Breast epithelium (tissue), 4 donors: ENCODE measurements at places on chromosomes 7 and 10. TPM values are rescaled to one million over a fixed set of nuclear protein-coding genes. Genes with fewer than 3 reads are reported as not detected.

DNA sequence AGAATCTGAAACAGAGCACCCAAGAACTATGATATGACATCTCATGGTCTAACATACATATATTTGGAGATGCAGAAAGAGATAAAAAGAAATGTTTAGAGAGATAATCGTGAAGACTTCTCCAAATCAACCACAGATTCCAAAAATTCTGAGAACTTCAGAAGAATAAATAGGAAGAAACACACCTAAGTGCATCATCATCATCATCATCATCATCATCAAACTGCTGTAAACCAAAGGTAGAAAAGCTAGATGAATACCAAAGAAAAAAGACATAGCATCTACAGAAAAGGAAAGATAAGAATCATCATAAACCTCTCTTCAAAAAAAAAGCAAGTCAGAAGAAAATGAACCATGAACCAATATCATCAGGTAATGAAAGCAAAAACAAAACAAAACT is 124.2 kb downstream of the PPP1R3A start:
- DNase-seq: no peak

Gene NUTM2B
- total RNA-seq: 0.16 TPM

GRCh38 chr10:29730969-29731368 is 96.2 kb upstream of the SVIL start:
- no peak for DNase-seq

Gene CLCN1
- total RNA-seq: not detected

Gene LRIT1
- total RNA-seq: not detected

- DNase-seq: no peak
Measured at GRCh38 chr7:15131661-15132060, 229.1 kb upstream of the DGKB start.

GRCh38 chr7:45687721-45688120 is 113.6 kb downstream of the ADCY1 start:
- DNase-seq: no peak

Gene RUFY2
- total RNA-seq: 31.1 TPM

- no peak for DNase-seq
Measured at GRCh38 chr10:129210876-129211275, 256.2 kb upstream of the MGMT start.

- no peak for DNase-seq
Measured at GRCh38 chr7:124796771-124797170, 31.2 kb upstream of the GPR37 start.

DNA sequence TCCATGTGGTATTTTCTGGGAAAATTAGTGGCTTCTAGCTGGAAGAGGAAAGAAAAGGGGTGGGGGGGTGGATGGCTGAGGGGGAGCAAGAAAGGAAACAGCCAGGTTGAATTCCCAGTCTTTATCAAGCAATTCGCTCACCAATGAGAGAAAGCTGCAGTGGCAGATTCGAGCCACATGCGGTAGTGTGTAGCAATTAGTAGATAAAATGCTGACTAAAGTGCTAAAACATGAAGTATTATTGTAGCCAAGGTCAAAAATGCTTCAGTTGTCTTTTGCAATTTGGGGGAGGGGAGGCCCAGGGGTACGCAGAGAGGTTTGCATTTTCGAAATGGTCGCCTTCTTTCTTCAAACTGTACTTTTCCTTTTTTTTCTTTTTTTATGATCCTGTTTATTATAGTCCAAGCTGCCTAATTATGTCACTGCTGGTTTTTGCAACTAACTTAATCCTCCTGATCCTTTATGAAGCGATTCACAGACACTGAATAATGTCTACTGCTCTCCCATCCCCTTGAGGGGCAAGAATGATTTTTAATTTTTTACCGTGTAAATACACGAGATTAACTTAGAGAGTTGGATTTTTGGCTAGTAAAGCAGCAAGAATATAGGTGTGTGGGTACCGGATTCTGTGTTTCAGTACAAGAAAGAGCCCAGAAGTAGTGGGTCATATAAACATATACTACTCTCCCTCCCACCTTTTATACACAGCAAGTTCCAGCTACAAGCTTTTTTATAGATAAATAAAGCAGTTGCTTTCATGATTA is 3.6 kb upstream of the ARID5B start:
- DNase-seq: no peak

Gene VWA2
- 0.48 TPM for total RNA-seq

Gene CPN1
- not detected for total RNA-seq

Gene STOX1
- total RNA-seq: 9.8 TPM

DNA sequence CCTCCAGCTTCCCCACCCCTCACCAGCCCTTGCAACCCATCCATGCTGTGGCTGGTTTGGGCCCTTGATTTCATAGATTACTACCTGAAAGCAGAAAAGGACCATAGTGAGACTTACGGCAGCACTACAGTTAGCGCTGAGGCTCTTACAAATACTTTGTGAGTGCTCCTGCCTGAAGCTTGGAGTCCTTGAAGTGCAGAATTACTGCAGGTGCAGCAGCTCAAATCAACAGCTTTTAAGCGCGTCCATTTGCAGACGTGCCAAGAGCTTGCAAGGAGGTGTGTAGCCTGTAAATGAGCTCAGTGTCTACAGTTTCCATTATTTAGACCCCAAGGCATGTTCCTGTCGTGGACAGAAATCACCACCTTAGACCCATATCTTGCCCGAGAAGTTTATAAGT is 103.0 kb downstream of the CELF2 start:
- DNase-seq: no peak

Gene ZNF853
- 5.8 TPM for total RNA-seq

Gene LRMDA
- total RNA-seq: 17.1 TPM

DNA sequence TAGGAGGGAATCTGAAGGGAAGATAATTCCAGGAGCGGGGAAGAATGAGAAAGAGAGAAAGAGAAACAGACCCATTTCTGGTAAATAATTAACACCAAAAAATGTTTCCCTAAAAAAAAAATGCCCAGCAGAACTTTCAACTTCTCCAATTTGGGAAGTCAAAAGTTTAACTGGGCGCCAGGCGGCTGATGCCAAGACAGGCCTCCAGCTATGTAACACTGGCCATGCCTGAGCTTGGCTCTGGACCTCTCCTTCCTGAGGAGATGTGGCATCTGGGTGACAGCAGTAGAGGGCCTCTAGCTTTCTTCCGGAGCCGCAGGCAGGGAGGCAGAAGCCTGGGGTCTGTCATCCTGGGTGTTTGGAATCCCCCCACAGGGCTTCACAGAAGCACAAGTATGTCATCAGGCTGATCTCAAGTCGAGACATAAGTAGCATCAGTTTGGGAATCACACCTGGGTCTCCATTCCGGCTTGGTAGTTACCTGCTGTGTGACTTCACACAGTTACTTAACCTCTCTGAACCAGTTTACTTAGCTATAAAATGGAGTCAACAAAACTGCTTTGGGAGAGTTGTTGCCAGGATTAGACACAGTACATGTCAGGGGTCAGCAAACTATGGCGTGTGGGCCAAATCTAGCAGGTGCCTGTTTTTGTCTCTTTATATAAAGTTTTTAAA is 50.5 kb upstream of the TCF7L2 start:
- DNase-seq: no peak

- no peak for DNase-seq
Measured at GRCh38 chr10:35451151-35452016, 115.1 kb downstream of the CCNY start.

- no peak for DNase-seq
Measured at GRCh38 chr10:75295868-75296441, 60.2 kb upstream of the COMTD1 start.

DNA sequence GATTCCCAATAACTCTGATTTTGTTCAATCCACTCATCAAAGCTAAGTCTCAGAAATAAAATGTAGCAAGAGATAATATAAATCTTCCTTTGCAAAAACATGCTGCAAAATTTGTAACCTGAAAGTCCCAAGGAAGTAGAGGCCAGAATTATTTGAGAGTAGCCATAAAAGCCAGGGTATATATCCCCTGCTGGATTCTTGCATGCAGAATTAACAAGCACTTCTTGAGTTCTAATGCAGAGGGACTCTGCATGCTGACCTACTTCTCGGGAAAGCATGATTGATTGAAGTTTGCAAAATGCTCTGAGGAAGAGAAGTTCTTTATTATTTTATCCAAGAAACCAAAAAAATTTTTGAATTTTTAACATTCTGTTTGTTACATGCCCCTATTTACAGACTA is 121.6 kb downstream of the THSD7A start:
- DNase-seq: no peak

GRCh38 chr10:78802866-78803265 is 265.9 kb upstream of the ZMIZ1 start:
- no peak for DNase-seq

DNA sequence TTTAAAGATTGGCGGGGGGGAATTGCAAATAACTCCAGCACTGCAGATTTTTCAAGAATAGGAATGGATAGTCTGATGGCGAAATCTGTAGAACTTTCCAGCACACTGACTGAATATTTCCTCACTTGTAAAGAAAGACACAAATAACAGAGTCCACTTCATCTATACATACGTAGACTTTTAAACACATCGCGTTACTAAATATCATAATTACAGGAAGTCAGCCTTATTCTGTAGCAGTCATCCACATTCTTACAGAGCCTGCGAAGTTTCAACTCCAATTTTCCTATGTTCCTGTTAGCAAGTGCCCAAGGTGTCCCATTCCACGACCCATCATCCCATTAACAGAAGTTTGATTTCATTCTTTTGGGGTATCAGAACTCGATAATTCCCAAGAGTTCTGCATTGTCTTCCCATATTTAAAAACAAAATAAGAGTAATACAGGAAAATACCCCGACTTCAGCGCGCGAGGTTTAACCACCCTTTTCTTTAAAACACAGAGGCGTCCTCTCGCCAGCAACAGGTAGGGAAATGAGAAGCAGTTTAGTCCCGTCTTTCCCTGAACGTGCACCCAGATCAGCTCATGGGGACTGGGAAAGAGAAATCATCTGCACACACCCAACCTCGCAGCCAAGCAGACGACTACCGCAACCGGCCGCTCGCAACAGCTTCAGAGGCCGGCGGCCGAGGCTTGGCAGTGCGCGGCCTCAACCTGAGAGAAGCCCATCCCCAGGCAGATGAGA is 880 bp downstream of the HERC4 start:
- no peak for DNase-seq

GRCh38 chr7:26543951-26544350 is 252.3 kb downstream of the SNX10 start:
- no peak for DNase-seq

Gene PRPS1L1
- total RNA-seq: not detected

DNA sequence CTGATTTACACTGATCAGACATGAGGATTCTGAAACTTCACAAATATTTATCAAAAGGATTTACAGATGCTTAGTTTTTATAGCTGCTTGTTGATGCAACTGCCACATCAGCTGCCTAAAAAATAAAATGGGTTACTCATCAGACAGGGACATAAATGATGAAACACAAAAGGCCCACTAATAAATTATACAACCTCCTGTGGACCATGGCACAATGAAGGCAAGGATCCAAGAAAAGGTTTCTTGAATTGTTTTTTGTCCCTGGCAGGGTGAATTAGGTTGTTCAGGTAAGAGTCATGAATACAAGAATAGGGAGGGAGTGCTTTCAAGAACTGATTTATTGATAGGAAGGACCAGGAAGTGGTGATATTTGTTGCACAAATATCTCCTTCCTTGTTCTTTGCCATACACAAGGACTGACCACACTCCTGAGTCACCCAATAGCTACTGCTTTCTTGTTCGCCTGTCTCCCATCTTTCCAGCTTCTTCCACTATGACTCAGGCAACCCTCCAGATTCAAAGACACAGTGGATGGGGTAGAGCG is 234.5 kb downstream of the AHR start:
- DNase-seq: no peak

GRCh38 chr7:157529768-157530560 is 193.2 kb downstream of the DNAJB6 start:
- DNase-seq: peak; percentile 30

Gene ASL
- 31.9 TPM for total RNA-seq

- DNase-seq: peak; percentile 78
Measured at GRCh38 chr10:86710987-86711512, 42.7 kb downstream of the LDB3 start.

Gene PAX4
- not detected for total RNA-seq

Gene SYT15
- total RNA-seq: 1.6 TPM

Gene FAM131B
- total RNA-seq: 2.3 TPM

Gene MLXIPL
- total RNA-seq: 10.4 TPM

- no peak for DNase-seq
Measured at GRCh38 chr10:57898231-57898630, 369.5 kb downstream of the IPMK start.

DNA sequence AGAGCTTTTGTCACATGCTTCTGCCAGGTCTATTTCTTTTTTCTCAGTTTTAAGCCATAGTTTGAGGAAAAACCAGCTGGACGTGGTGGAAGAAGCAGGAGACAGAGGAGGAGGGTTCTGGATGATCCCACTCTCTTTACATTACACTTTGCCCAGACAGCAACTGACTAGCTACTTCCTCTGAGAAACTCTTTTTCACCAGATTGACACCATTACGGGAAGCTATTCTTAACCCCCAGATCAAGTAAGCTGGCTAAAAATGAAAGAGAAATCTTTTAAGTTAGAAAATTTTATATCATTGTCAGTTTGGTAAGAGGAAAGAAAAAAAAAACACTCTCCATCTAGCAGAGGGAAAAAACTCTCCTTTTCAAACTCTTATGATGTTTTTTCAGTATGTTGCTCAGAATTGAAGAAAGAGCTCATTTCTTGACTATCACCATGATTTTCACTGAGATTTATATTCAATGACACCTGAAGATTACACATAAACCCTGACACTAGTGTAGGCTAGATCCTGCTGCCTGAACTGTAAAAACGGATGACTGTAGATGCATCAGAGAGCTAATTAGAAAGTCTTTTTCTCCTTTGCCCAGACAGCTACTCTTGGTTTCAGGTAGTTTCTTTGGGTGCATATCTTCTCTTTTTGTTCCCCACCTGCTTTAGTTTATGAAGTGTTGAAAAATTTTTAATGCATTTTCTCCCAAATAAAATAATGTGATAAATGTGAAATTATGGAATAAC is 203.1 kb downstream of the TFEC start:
- DNase-seq: no peak

DNA sequence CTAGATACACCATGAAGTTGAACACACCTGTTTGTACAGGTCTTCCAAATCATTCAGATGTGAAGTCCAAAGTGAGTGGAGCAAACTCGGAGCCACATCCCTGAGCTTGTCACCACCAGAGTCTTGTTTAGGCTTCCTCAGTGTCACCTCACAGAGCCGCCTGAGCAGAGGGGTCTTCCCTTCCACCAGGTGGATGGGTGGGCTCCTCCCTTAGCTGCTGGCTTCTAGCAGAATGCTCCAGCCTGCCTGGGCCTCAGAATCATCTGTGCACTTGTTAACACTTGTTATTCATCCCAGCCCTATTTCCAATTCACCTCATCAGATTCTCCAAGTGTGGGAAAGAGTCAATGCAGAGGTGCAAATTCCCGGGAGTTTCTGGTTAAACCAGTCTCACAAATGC is 32.5 kb downstream of the C10orf71 start:
- DNase-seq: no peak

DNA sequence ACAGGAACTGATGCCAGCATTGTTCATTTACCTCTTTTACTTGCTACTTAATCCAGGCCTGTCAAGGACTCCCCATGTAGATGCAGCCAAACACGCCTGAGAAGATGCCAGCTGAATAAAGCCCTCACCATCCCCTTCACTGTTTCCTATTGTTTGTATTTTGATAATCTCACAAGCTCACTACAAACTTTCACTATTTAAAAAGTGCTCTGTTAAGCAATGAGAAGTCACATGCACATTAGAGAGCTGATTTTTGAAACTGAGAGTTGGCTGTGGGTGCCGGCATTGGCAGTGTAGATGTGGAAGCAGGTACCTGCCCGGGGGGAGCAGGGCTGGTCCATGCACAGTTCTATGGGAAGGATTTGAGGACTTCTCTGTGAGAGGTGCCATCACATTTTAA is 169.8 kb upstream of the GRB10 start:
- DNase-seq: no peak

Gene FLNC
- 5.1 TPM for total RNA-seq

GRCh38 chr7:4133491-4134044 is 548.5 kb upstream of the FOXK1 start:
- DNase-seq: no peak

- no peak for DNase-seq
Measured at GRCh38 chr7:28618383-28618782, 206.1 kb downstream of the CREB5 start.
